PC-9 (cell line): ENCODE measurements at places on chromosomes 4 and X. TPM values are rescaled to one million over a fixed set of nuclear protein-coding genes. Genes with fewer than 3 reads are reported as not detected.

GRCh38 chr4:149933883-149934282 lies 118.2 kb upstream of the IQCM start:
- H3K27me3 ChIP-seq, result no peaks in the 10 kb centered on the region
- H3K27ac ChIP-seq, result no peak overlapping the region
- no peaks in the 10 kb centered on the region for H3K36me3 ChIP-seq
- no peak overlapping the region for H3K4me3 ChIP-seq
- no peak for DNase-seq
- H3K4me1 ChIP-seq, result no peaks in the 10 kb centered on the region

DNA sequence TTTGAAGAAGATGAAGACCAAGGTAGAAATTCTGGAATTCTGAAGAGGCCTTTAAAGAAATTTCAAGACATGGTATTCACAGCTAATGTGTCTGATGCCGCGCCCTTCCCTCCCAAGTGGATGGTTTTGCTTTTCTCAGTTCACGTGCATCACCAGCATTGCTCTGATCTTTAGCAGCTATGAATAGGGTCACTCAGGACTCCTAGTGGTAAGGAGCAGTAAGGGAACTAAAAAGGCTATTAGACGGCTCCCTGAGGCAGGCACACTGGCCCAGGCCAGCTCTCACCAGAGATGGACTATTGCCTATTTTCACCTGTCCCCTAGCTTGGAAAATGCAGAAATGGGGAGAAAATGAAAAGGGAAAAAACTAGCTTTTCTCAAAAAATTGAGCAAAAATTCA lies 447.5 kb upstream of the RASGEF1B start:
- no peaks in the 10 kb centered on the region for H3K27me3 ChIP-seq
- DNase-seq, result no peak
- H3K4me1 ChIP-seq, result no peaks in the 10 kb centered on the region
- no peak overlapping the region for H3K27ac ChIP-seq
- H3K4me3 ChIP-seq, result no peak overlapping the region

Gene PRDM8
- total RNA-seq, result 0.26 and 0.88 TPM in 2 replicates

DNA sequence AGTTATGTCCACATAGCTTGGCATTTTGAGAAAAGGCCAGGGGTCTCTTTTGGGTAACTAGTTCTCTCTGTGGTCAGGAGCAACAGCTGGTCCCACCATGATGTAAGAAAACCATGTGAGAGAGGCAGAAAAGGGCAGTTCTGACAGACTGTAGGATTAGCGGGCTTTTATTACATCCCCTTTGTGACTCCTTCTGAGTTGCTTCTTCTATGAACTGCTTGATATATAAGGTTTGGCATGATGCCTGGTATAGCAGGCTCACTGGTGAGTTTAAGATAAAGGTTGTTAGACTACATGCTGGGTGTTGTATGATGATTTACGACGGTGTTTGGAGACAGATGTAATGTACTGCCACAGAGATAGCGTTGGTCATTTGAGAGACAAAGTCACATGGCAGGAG lies 2308.1 kb upstream of the AGA start:
- H3K27ac ChIP-seq, result no peak overlapping the region
- no peak overlapping the region for H3K4me3 ChIP-seq
- no peak for DNase-seq
- H3K36me3 ChIP-seq, result no peaks in the 10 kb centered on the region

GRCh38 chr4:81455897-81456296 lies 15.8 kb downstream of the RASGEF1B start:
- no peak overlapping the region for H3K4me3 ChIP-seq

Gene CASK
- 25.9 and 29.4 TPM in 2 replicates for total RNA-seq

Gene MAGEB2
- not detected in 2 replicates for total RNA-seq

GRCh38 chr4:151626751-151627150 lies 134.1 kb downstream of the GATB start:
- H3K27ac ChIP-seq, result no peak overlapping the region
- DNase-seq, result no peak
- H3K4me1 ChIP-seq, result no peaks in the 10 kb centered on the region

DNA sequence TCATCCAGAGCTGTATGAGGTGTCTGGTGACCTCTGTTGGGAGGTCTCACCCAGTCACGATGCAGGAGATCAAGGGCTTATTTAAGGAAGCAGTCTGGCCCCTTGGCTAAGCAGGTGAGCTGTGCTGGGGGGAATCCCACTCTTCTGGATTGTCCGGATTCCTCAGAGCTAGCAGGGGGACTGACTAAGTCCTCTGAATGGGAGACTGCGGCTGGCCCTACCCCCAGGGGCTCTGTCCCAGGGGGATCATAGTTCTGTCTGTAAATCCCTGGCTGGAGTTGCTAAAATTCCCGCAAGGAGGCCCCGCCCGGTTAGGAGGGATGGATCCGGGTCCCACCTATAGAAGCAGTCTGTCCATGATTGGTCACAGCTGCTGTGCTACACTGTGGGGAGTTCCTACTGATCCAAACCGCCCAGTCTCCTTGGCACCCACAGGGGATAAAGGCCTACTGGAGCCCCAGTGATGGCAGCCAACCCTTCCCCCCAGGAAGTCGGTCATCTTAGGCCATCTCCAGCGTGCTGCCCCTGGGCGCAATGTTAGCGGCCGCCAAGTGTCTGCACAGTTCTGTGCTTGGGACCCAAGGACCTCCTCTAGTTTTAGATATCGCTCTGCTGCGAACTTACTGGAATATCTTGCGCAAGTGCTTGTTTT lies 118.2 kb upstream of the KLF8 start:
- peak overlapping the region; percentile 39; the same call in 1 of the 2 replicates for H3K4me3 ChIP-seq
- H3K27me3 ChIP-seq, result no peaks in the 10 kb centered on the region
- H3K4me1 ChIP-seq, result peaks cover 34% of the 10 kb centered on the region
- peak overlapping the region; percentile 84 for H3K27ac ChIP-seq

Gene MAGED4B
- not detected in 2 replicates for total RNA-seq

- H3K27ac ChIP-seq, result no peak overlapping the region
- H3K36me3 ChIP-seq, result no peaks in the 10 kb centered on the region
- H3K4me1 ChIP-seq, result no peaks in the 10 kb centered on the region
- no peaks in the 10 kb centered on the region for H3K27me3 ChIP-seq
- DNase-seq, result no peak
- no peak overlapping the region for H3K4me3 ChIP-seq
These were observed 739.3 kb upstream of the FAM241A start for GRCh38 chr4:111405989-111406388.

DNA sequence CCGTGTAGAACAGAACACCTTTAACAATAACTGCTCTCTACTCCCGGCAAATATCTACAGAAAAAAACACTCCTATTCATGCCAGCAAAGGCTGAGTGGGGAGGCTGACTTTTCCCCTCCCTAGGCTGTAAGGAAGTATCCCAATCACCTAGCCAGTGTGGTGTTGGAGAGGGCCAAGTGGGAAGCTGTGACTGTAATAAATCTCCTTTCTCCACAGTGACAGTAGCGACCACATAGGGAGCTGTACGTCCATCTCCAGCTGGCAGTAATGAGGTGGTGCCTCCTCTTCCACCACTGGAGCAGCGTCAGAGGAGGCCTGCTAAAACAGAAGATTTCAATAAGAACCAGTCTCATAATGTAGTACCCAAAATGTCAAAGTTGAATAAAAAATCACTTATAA lies 47.9 kb upstream of the PLAC1 start:
- H3K4me1 ChIP-seq, result no peaks in the 10 kb centered on the region
- no peaks in the 10 kb centered on the region for H3K27me3 ChIP-seq
- H3K36me3 ChIP-seq, result no peaks in the 10 kb centered on the region
- no peak overlapping the region for H3K4me3 ChIP-seq
- H3K27ac ChIP-seq, result no peak overlapping the region
- DNase-seq, result no peak

GRCh38 chr4:112884406-112884805 lies 165.0 kb upstream of the ANK2 start:
- H3K36me3 ChIP-seq, result no peaks in the 10 kb centered on the region
- no peak overlapping the region for H3K4me3 ChIP-seq
- no peak for DNase-seq
- H3K4me1 ChIP-seq, result no peaks in the 10 kb centered on the region
- no peak overlapping the region for H3K27ac ChIP-seq
- H3K27me3 ChIP-seq, result no peaks in the 10 kb centered on the region
